Stimulated activated CD8-positive, alpha-beta memory T cell treated with anti-CD3 and anti-CD28 coated beads, Interleukin-15, amount 100 ng/mL, for 4 hours (primary cell): ENCODE measurements at places on chromosomes 7 and 10.

DNA sequence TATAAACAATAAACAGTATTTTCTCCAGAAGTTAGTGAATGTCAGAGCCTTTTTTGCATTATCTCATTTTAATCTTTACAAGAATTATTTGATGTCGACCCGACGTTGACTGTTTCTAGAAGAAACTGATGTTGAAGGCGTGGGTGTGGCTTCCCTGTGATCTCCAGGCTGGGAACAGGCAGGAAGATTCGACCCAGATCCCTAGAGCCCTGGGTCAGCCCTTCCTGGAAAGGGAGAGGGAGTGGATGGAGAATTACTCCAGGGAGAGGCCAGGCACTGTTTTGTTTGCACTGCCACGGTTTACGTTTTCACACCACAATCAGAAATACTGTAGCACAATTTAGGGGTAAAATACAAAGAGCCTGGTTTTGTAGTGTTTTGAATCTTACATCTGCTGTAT is 133.1 kb downstream of the ADARB2 start:
- DNase-seq, result no peak

GRCh38 chr7:22855049-22855392 is 32.4 kb upstream of the TOMM7 start:
- no peak for DNase-seq

DNA sequence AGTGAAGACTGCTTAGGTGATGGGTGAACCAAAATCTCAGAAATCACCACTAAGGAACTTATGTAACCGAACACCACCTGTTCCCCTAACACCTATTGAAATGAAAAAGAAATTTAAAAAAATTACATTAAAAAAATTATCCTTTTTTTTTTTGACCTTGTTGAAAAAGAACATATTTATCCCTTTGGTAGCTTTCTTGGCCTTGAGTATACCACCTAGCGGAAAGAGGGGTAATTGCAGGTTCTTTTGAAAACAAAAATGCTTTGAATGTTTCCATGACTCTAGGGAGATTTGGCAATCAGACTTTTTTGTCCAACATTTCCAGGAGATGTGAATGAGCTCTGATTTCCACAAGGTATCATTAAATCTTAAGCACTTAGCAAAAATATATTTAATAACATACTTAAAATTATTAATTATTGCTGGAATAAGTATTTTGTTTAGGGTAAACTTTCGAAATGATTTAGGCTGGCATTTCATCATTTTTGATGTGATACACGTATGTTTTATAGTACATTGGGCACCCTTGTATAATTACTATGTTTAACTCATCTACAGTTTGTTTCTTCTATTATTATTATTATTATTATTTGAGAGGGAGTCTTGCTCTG is 47.0 kb upstream of the ELMO1 start:
- no peak for DNase-seq

DNA sequence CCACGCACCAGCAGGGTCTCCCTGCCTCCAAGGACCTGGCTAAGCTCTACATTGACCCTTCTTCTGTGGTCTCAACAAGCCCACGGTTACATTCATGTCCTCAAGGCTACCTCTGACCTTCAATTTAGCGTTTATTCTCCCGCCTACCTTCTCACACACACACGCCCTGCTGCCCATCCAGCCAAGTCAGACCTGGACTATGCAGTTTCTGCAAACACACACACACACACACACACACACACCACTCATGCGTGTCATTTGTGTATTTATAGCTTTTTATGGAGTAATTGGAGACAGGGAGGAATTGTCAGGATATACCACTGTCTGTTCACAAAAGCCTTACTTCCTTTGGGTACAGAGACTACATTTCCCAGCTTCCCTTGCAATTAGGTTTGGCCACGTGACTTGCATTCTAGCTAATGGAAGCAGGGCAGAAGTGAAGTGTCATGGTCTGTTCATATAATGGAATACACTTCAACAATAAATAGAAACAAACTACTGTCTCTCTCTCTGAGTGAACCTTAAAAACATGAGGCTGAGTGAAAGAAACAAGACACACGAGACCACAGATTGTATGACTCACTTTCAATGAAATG is 53.8 kb upstream of the CPXM2 start:
- no peak for DNase-seq

DNA sequence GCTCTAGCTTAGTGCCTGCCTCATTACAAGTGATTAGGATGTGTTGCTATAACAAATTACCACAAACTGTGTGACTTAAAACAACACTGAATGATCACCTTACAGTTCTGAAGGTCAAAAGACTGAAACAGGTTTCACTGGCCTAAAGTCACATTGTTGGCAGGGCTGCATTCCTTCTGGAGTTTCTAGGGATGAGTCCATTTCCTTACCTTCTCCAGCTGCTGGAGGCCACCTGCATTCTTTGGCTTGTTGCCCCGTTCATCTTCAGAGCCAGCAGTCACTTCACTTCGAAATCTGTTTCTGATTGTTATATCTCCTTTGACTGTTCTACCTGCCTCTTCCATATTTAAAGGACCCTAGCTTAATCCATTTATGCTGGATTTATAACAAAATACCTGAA is 69.4 kb upstream of the MTPN start:
- DNase-seq, result no peak

- no peak for DNase-seq
Measured at GRCh38 chr7:84057576-84057975, 137.0 kb downstream of the SEMA3A start.

GRCh38 chr7:51158211-51158610 is 158.4 kb downstream of the COBL start:
- DNase-seq, result no peak

GRCh38 chr7:134527979-134528371 is 608 bp downstream of the AKR1B10 start:
- DNase-seq, result no peak

- no peak for DNase-seq
Measured at GRCh38 chr7:30979027-30979426, 15.3 kb downstream of the GHRHR start.

GRCh38 chr10:46287846-46288477 is 1.2 kb downstream of the ANTXRL start:
- no peak for DNase-seq

DNA sequence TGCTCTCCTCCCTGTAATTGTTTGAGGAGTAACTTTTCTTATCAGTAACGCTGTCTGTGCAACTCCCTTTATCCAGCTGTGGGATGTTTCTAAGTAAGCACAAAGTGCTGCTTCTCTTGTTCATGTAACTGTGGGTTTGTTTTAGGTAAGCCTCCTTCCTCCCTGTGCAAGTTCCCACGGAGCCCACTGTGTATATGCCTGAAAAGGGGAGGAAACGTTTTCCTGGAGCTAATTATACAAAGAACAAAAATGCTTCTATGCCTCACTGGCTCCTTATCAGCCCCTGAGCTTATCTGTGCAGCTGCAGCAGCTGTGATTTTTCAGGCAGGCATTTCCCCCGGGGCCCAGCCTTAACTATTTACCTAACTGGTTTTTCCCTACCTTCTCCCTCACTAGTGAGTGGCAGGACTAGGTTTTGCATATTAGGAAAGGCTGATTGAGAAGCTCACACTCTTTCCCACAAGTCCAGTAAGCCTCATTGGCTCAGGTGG is 593.4 kb upstream of the GHITM start:
- no peak for DNase-seq

DNA sequence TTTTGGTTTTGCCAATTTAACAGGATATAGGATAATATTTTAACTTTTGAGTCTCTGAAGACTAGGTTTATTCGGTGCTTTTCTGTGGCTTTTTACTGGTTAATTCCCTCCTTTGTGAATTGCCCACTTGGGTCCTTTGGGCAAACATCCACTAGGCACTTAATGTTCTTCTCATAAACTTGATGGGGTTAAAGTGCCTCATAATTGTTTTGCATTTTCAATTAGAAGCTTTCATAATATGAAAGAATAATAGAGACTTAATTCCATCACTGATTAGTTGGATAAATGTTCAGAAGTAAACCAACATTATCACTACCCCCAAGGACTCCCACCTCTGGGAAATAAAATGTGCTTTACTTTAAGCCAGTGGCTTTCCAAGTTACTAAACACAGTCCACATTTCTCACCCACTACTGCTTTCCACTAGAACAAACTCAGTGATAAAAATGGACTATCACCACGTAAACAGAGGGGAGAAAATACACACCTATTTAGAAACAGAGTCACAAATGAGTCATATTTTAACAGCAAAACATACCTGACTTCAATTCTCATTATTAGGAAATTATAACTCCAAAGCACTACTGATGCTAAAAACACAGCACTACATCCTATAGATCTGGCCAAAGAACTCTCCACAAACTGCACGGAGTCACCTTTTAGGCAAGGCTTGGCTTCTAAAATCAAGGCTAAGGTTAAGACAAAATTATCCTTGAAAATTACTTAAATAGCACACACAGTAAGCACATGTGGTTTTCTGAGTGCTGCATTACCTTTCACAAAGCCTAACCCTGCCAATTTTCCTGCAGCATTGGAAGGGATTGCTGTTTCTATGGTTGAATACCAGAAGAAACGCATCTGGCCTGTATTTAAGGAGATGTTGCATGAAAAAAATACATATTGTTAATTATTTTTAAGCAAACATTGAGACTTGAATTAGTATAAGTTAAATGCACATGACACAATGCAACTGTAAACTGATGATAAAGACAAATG is 41.2 kb downstream of the PARD3 start:
- DNase-seq, result no peak

DNA sequence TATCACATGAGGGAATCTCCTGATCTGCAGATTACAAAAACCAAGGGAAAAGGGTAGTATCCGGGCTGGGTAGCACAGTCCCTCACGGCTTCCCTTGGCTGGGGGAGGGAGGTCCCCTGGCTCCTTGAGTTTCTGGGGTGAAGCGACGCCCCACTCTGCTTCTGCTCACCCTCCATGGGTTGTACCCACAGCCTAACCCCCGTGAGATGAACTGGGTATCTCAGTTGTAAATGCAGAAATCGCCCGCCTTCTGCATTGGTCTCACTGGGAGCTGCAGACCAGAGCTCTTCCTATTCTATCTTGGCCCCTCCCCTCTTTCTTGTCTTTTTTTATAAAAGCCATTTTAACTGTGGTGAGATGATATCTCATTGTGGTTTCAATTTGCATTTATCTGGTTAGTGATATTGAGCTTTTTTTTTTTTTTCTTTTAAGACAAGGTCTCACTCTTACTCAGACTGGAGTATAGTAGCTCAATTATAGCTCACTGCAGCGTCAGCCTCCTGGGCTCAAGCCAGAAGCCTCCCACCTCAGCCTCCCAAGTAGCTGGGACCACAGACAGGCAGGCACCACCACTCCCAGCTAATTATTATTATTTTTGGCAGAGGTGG is 87.8 kb downstream of the ABCC2 start:
- DNase-seq, result no peak

DNA sequence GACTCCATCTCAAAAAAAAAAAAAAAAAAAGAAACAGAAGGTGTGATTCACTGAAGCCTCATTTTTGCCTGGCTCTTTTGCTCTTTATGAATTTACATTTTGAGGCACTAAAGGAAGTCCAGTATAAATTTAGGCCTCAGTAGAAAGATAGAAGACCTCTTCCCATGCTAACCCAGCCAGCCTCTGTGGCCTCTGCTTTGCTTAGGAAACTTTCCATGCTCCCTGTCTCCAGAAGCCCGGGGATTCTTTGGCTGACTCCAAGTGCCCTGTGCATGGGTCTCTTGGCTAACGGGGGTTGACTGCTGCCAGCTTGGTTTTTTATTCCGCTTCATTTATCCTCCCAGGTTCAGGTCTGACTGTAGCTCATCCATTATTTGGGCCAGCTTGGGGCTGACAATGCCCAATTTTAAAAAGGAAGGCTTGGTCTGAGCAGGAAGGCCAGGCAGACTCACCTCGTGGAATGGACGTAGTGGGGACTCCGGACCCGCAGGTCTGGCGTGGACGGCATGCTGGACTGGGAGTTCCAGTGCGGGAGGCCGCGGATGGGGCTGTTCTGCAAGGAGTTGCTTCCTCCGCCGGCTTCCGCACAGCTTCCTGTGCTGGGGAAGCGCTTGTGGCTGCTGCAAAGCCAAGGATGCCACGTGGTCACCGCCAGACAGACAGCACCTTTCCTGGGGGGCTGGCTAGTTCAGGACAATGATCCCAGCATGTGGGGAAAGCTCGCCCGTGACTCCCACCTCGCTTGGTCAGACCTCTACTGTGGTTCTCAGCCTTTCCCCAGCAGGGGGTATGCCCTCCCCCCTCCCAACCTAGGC is 72.3 kb downstream of the PRPF18 start:
- DNase-seq, result no peak

DNA sequence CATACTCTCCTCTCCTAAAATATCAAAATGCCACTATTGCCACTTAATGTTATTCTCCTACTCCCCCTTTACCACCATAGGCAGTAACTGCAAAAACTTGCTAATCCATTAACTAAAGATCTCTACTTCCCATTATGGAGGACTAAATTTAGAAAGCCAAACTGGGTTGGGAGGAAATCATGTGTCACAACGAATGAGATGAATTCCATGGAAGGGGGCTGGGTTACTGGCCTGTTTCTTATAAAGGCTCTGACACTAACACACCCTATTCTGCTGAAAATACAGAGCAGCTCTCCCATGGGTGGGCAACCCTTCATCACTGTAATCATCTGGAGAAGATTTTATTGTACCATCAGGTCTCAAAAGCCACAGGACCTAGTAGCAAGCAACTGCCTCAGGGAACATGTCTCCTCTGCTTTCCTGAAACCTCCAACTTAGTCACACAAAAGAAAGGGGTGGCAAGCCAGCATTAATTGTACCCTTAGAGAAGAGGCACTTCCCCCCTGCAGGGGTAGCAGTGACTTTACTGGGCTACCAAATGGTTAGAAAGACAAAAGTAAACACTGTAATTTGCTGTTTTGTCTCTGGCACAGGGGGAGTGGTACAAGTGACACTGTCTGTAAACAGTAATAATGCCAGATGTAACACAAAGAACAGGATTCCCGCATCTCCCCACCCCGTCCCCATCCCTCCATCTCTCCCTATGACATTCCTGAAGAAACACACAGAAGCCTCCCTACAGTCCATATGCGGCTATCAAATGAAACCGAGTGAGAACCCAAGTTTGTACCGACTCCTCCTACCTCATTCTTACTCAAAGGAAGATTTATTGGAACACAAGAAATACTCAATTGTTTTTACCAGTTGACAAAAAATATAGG is 81.6 kb downstream of the ARMH3 start:
- DNase-seq, result no peak

- no peak for DNase-seq
Measured at GRCh38 chr10:16950656-16951601, 133.7 kb upstream of the RSU1 start.

DNA sequence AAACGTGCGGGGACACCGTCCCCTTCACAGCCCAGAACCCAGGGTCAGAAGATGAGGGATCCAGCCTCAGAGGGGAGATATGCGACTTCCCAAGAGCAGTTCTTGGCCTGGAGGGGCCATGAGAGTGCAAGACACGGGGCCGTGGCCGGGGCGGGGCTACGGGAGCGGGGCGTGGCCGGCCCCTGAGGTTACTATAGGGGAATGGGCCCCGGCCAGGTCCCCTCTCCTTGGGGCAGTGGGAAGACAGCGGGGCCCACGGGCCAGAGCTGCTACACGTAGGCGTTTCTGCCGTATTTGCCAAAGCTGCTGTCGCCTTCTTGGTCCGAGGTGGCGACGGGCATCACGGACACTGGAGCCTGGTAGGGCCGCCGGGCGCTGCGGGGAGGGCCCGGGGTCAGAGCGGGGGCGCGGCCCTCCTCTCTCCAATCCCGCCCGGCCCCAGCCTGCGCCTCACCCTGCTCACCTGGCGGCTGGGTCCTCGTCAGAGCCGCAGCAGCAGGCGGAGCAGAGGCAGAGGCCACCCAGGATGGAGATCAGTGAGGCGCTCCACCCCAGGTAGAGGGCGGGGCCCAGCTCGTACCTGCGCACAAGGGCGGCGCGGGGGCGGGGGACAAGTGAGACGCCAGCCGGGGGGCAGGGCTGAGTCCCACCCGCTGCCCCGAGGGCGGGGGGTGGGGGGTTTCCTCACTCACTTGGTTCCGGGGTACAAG is 5.3 kb downstream of the CLDN15 start:
- no peak for DNase-seq
